Midbrain (tissue), 1 donor: ENCODE measurements at places on chromosomes 1 and 21.

GRCh38 chr1:180251526-180252305, 21.7 kb downstream of the LHX4 start:
- DNase-seq = no peak

GRCh38 chr1:53524428-53525375, 65.5 kb downstream of the DMRTB1 start:
- no peak for DNase-seq

GRCh38 chr21:32004291-32004690, 131.5 kb downstream of the HUNK start:
- DNase-seq = no peak

DNA sequence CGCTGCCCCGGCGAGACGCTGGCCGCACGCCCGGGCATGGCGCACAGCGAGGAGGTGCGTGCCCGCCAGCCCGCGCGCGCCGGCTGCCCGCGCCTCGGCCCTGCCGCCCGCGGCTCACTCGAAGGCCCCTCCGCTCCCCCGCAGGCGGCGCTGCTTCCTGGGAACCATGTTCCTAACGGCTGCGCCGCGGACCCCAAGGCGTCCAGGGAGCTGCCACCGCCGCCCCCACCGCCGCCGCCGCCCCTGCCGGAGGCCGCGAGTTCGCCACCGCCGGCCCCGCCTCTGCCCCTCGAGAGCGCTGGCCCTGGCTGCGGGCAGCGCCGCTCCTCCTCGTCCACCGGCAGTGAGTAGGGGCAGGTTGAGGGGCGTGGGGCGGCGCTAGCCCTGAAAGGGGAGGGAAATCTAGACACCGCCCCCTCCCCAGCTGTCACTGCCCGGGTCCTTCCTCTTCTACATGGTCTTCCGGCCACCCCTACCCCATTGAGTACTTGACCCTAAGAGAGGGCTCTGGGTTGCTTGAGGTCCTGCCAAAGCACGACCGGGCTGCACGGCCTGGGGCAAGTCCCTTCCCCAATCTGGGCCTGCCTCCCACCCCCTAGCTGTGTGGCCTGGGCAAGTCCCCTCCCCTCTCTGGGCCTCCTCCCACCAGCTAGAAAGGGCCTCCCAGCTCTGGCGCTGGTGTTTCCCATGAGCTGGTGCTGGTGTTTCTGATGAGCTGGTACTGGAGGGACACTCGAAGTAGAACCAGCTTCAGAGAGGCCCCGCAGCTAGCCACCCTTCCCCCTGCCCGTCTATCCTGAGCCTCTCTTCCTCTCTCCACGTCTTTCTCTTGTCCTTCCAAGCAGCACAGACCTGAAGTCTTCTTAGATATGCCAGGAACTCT, 17.0 kb downstream of the TNFRSF25 start:
- DNase-seq = peak; percentile 19

GRCh38 chr21:26717146-26717739, 128.0 kb downstream of the ADAMTS1 start:
- DNase-seq = peak; percentile 21

- peak; percentile 89 for DNase-seq
Measured at GRCh38 chr1:201792534-201793305, 36.2 kb upstream of the IPO9 start.

GRCh38 chr21:30340714-30341573, 3.5 kb upstream of the KRTAP27-1 start:
- peak; percentile 21 for DNase-seq

DNA sequence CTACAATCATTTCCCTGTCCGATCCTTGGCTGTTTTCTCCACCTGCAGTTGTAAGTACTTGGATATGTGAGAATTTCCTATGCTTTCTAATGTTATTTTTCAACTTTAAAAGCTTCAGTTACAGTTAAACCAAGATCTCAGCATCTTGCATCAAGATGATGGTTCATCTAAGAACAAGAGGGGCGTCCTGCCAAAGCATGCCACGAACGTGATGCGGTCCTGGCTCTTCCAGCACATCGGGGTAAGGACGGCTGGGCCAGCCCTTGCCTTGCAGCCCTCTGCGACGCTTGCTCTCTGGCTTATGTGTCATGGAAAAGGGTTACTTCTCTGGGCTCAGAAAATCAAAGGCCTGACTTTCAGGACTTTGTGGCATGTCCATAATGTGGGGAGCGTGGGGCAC, 46.8 kb downstream of the PKNOX1 start:
- no peak for DNase-seq
